GM04503 (cell line): ENCODE measurements at places on chromosomes 5 and 9.
A peak's percentile ranks its signal among the peaks of the same experiment; 100 is the strongest.

DNA sequence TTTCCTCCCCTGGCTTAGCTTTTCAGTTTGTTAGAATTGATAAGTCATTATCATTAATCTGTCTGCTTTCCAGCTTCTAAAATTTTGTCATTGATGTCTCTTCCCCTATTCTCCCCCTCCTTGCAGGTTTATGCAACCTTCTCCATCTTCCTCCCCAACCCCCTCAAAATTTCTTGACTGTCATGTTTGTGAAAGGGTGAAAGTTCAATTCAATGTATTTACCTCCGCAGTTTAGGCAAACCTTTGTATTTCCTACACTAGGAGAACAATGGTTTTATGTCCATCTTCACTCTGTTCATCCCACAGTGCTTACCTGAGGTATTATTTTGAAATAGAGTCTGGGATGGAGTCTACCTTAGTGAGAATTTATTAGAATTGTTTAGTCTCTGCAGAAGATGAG is 117.9 kb downstream of the ALDH1A1 start:
- DNase-seq = no peak

DNA sequence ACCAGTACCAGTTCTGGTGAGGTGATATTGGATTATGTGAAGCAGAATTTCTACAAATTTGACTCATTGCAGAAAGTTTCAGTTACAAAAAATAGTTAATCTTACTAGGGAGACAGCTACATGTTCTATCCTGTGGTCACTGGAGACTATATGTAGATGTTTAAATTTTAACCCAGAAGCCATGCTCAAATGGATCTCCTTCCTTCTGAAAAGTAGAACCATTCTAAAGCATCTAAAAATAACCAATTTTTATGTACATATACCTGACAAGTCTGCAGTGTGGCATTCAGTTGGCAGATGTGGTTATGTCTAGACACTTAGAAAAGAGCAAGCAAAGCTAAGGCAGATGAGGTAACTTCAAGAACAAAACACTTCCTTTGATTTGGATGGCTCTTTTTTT is 65.5 kb upstream of the POU4F3 start:
- DNase-seq = no peak

DNA sequence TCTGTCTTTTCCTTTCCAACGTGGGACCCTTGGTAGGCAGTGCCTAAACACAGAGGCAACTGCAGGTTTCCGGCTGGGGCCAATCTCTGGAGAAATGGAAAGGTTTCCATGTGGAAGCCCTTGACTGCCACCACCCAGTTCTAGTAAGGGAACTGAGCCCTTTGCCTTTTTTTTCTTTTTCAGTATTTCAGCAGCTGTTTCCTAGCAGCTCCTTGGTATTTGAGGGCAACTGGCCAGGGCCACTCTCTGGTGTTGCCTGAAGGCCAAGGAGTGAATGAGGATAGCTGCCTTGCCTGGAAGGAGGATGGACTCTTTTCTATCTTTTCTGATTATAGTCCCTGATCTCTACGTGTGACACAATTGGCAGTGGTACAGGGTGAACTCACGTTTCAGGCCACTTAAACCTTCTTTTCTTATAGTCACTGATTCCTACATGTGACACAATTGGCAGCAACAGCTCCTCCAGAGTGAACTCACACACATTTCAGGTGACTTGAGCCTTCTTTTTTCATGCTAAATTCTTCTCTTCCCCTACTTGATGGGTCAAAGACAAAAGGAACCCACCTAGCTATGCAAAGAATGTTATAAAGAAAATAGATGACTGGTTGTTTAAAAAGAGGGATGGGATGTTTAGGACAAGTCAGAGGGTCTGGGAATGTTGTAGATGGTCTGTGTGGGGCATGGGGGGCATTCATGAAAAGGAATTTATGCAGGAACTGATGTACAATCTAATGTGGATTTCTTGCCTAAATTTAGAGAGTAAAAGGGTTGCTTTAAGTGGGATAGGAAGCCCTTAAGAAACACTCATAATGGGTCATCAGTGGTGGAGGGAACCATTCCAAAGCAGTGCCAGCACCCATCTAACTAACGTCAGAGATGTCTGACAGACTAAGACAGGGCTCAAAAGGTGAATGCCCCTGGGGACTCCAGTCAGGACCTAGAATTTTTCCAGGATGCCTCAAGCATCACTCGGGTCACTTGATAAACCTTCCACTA is 190.1 kb downstream of the TMEM232 start:
- DNase-seq = peak; percentile 22

- DNase-seq = peak; percentile 51
These were observed 28.0 kb upstream of the ADAM19 start for GRCh38 chr5:157603333-157604190.

GRCh38 chr5:175689147-175689991 is 31.5 kb downstream of the HRH2 start:
- DNase-seq = no peak

DNA sequence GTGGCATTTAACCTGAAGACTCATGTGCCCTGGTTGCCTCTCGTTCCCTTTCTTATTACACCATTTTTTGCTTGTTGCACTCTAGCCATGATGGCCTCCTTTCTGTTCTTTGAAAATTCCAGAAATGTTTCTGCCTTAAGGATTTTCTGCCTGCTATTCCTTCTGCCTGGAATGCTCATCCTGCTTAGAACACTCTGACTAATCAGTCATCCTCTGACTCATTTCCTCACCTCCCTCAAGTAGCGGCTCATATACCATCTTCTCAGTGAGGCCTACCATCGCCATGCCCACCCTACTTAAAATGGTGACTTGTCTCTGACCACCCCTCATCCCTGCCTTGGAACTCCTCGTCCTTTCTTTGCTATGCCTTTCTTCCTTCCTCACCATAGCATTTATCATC is 68.8 kb downstream of the KIF4B start:
- no peak for DNase-seq

GRCh38 chr5:76807296-76807695 is 11.5 kb upstream of the F2RL1 start:
- peak; percentile 47 for DNase-seq

- no peak for DNase-seq
These were observed 307.3 kb upstream of the KCNN2 start for GRCh38 chr5:114054594-114054993.

- DNase-seq = no peak
These were observed 73.0 kb upstream of the IL17B start for GRCh38 chr5:149452007-149452664.

DNA sequence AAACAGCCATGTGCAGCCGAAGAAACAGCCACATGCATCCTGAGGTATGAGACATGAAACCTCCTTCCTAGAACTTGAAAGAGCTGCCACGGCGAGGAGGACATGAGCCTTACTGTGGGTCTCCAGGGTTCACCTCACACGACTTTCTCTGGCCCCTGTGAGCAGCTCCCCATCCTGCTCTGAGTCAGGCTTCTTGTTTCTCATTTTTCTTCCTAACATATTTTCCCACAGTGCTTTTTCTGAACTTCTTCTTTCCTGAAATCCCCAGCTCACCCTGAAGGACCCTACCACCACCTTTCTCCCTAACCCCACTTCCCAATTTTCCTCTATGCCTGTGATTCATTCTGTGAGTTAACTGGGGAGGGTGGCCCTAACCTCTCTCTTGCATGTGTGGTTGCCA is 33.7 kb upstream of the ADRB2 start:
- no peak for DNase-seq

DNA sequence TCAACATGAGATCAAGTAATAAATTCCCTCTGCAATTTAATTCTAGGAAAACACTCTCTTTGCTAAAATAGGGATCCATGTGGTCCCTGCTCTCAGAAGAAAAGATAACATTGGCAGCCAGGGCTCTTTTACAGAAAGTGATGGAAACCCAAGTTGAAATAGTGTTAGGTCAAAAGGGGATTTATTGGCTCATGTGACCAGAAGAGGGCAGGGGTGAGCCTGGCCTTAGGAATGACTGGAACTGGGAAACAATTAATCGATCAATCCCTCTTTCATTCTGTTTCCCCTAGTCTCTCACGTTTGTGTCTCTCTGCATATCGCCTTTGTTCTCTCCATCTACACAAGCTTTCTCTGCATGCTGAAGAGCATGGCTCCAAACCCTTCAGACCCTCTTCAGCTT is 58.3 kb upstream of the ALDH1B1 start:
- no peak for DNase-seq

DNA sequence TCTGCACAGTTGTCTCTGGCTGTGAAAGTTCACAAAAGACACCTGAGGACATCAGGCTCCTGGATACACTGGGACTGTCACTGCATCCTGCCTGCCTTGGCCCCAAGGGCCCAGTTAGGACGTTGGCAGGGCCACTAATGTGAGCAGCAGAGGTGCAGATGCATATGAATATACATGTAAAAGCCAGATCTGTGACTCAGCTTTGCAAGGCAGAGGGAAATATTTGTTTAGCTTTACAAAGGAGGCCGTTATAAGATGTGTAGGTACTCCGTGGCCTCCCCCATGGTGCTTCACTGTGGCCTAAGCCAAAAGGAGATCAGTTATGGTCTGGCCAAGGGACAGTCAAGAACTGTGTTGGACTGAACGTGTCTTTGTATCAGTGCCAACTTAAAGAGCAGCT is 4.1 kb upstream of the C1QTNF3 start:
- no peak for DNase-seq

DNA sequence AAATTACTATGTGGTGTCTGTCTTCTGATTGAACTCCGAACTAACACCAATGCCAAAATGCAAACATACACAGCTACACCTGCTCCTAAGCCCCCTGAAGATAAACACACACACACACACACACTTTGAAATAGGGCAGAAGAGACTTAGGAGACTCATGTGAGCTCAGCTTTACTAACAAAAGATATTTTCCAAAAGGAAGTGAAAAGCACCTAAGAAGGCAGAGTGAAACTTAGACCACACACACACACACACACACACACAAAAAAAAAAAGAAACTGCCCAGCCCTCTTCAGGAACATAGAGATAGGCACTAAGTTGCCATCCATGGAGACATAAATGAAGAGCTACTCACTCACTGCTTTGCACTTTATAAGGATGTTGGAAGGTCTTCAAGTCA is 45.2 kb upstream of the APC start:
- DNase-seq = no peak

GRCh38 chr5:126192226-126192625 is 231.0 kb upstream of the GRAMD2B start:
- DNase-seq = no peak

GRCh38 chr5:31502506-31502905 is 29.4 kb downstream of the DROSHA start:
- DNase-seq = no peak

GRCh38 chr9:1271367-1271766 is 221.2 kb downstream of the DMRT2 start:
- no peak for DNase-seq

DNA sequence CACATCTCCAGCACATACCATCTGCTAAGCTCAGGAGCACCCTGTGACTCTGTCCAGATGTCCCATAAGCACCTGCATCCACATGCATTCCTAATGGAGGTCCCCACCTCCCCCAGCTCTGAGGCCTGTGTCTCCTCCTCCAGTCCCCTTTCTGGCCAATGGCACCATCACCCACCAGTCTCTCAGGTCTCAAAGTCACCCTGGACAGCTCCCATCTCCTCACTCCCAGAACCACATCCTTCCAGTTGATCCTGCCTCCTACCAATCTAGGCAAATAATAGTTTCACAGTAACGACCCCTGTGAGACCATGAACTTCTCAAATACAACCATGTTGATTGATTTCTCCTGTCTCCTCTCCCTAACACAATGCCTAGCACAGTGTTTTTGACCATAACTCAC is 40.1 kb downstream of the GGTA1 start:
- no peak for DNase-seq

DNA sequence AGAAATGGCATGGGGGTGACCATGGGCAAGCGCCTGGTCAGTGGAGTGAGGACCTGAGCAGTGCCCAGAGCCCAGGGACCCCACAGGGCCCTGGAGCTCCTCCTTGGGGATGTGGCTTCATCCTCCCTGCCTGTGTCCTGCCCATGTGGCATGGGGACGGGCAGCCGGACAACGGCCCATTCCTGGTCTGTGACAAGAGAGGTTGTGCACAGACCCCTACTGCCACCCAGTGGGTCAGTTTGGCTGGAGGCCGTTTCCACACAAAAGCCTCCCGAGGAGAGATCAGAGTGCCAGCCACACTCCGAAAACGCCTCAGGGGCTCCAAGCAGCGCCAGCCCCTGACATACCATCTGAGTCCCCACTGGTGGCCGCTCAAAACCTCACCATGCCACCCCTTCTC is 19.8 kb downstream of the SLC6A18 start:
- no peak for DNase-seq

- DNase-seq = no peak
These were observed 16.6 kb downstream of the GPRIN1 start for GRCh38 chr5:176593273-176593869.

DNA sequence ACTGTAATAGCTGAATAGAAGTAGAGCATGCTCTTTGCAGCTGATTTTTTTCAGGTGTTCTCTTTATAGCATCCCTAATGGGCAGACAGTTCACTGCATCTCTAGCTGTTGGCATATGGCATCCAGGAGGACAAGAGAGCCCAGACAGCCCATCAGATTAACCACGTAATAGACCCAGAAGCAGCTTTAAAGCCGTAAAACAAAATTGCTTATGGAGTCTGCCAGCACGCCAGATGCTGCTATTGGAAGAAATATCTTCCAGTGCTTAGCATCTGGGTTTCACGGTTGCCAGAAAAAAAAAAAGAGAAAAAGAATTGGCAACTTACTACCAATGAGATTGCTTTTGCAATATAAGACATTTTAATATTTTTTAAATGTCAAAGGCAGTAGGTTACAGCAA is 869.4 kb upstream of the NUDT12 start:
- DNase-seq = no peak

DNA sequence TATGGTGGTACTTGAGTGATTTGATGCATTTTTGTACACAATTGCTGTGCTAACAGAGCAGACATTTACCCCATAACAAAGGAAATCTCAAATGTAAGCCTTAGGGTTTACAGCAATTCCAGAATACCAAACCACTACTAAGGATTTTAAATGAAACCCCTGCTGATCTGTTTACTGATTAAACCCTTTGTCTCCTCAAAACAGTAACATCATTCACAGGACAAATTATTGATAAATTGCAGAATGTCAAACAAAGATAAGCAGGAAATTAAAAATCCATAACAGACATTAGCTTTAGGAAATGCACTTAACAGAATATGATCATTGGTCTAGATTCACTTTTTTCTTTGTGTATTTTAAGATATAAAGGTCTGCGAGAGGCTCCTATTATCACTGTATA is 1016.4 kb upstream of the DMAC1 start:
- no peak for DNase-seq

GRCh38 chr5:54743581-54743980 is 226.0 kb downstream of the SNX18 start:
- no peak for DNase-seq

- DNase-seq = no peak
These were observed 47.8 kb downstream of the AHRR start for GRCh38 chr5:369151-369868.

GRCh38 chr5:161410640-161411039 is 135.9 kb downstream of the GABRB2 start:
- no peak for DNase-seq

DNA sequence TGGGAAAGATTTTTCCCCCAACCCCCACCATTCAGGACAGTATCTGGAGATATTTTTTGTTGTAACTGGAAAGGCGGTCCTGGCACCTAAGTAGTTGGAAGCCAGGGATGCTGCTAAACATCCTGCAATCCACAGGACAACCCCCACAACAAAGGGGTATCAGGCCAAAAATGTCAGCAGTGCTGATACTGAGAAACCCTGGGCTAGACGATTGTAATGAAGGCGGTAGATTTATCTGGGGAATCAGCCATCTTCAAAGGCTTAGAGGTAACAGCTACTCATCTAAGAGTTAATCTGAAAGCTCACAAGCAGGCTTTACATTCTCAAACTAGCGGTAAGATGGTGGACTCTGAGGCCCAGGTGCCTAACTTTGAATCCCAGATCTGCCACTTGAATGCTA is 59.0 kb upstream of the NMUR2 start:
- DNase-seq = no peak

- DNase-seq = no peak
These were observed 143.3 kb downstream of the ARSB start for GRCh38 chr5:78841767-78842166.
